ENCODE measurements at places on chromosomes 5 and 9. TPM values are rescaled to one million over a fixed set of nuclear protein-coding genes. Genes with fewer than 3 reads are reported as not detected.
A peak's percentile ranks its signal among the peaks of the same experiment; 100 is the strongest.

GRCh38 chr5:64513492-64513891, 7.7 kb downstream of the RGS7BP start:
- no peak for DNase-seq

GRCh38 chr9:92151691-92152393, 36.6 kb upstream of the SPTLC1 start:
- no peak for DNase-seq

DNA sequence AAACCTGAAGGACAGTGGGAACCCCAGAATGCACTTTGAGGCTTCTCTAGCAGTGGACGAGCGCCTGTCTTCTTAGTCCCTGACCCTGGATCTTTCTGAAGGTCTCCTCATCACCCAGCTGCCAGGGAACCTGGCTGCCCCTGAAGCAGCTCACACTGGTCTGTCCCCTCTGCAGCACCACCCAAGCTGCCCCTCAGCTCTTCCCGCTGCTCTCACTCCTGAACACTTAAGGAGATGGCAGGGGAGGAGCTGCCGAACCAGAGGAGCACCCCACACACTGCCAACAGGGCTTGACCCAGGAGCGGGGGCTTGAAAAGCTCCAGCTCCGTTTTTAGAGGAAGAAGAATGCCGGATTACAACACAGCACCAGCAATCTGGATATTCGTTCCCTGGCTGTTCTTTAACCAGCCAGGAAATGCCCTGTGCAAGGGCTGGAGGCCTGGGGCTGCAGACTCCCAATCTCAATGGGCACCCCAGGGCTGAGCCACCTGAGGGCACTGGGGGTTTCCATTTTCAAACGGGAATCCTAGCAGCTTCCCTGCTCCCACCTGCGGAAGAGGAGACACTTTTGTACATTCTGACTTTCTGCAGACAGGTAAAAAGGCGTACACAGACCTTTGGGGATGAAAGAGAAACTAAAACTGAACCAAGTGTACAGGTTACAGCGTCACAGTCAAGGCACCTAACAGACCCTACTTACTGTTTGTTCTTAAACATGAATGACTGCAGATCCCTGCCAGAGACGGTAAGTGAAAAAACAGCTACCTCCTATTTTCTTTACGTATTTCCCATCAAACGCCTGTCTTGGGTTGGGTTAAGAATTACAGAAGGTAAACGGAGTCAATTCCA, 36.3 kb downstream of the GOLM1 start:
- DNase-seq: no peak

GRCh38 chr5:150301901-150302300, 804 bp downstream of the ARSI start:
- no peak for DNase-seq

DNA sequence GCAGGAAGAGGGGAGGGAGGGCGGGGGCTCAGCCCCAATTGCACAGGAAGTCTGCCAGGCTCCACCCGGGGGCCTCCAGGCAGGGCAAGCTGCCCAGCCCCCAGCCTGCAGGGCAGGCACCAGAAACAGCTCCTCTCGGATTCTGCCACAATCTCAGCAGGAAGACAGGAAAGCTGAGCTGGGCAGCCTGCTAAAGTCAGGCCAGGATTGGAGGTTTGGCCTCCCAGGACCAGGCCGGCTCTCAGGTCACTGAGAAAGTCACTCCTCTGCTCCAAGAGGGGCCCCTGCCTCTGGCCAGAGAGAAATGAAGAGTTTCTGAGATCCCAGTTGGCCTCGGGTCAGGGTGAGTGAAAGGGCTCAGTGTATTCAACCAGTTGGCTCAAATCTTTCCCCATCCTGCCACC, 54.6 kb upstream of the STXBP1 start:
- DNase-seq: peak; percentile 52

GRCh38 chr5:886716-887325, 5.8 kb downstream of the BRD9 start:
- DNase-seq: no peak

DNA sequence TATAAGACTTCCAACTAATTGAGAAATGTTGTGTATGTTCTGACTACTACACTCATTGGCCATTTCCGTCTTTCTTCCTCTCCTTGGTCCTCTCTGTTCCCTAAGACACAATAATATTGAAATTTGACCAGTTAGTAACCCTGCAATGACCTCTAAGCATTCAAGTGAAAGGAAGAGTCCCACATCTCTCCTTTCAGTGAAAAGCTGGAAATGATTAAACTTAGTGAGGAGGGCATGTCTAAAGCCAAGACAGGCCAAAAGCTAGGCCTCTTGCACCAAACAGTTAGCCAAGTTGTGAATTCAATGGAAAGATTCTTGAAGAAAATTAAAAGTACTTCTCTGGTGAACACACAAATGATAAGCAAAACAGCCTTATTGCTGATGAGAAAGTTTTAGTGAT, 122.5 kb downstream of the PRR16 start:
- DNase-seq: no peak

DNA sequence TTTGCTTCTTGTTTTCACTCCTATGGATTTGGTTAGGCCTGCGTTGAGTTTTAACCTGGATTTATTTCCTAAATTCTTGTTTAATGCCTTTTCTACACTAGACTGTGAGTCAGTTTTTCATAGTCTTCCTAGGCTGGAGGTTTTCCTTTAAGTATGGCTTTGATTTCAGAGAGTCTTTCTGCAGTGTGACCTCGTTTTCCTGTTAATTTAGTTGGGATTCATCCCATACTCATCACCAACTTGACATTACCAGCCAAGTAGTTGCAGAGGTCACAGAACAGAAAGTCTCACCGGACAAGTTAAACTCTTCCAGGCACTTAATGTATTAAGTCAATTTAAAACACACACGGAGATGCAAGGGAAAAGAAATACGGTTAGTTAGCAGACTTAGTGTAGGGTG, 29.7 kb upstream of the AUH start:
- no peak for DNase-seq

TAS2R1 gene
- total RNA-seq: not detected

CTNND2 gene
- 39.4 TPM for total RNA-seq

RAB14 gene
- total RNA-seq: 59.7 TPM

DNA sequence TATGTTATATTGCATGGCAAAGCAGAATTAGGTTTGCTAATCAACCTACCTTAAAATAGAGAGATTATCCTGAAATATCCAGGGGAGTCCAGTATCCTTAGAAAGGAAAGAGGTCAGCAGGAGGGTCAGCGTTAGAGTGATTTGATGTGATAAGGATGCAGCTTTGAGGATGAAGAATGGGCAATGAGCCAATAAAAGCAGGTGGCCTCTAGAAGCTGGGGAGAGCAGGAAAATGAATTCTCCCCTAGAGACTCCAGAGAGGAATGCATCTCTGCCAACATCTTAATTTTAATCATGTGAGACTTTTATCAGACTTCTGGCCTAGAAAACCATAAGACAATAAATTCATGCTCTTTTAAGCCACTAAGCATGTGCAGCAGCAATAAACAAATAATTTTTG, 65.7 kb upstream of the SYK start:
- DNase-seq: no peak

DNA sequence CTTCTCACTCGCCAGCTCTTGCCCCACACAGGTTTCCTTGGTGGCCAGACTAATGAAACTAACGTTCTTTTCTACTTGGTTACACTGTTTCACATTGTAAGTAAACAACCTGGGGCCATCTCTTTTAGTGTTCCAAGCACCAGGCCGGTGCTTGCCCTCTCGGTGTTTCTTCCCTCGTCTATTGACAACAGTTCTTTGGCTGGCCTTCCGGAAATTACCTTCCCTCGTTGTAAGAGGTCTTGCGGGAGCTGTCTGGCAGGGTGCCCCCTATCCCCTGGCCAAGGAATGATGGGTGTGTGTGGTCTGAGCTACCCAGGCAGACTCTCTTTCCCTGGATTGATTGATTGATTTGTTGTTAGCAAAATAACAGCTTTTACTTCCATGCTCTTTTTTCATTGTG, 918 bp upstream of the MYMK start:
- no peak for DNase-seq

DNA sequence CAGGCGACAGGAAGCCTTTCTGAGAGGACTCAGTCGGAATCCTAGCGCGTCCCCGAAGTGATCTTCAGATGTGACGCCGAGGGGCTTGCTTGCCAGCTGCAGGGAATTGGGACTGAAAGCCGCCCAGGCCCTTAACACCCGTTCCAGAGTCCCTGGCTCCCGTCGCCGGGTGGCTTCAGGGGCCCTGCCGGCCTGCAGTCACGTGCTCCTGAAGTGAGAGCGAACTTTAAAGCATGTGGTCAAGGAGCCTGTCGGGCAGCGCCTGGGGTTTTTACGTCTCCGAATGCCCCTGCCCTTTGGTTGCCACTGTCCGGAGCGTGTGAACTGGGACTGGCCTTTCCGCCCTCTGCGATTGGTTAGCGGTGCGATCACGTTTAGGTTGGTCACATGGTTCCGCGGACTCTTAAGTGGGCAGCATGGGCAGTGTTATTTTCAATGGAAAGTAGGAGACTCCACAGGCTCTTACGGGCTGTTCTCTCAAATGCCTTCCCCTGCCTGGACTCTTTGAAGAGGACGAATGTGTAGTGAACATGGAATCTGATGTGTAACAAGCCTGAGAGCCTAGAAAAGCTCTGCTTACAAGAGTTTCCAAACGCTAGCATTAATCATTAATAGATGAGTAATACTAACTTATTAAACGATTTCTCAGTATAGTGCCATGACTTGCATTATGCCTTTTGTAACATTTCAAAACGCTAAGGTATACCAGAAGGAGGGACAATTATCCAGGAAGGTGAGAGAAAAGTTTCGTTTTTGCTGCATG, 1.9 kb downstream of the VLDLR start:
- peak; percentile 51 for DNase-seq

DNA sequence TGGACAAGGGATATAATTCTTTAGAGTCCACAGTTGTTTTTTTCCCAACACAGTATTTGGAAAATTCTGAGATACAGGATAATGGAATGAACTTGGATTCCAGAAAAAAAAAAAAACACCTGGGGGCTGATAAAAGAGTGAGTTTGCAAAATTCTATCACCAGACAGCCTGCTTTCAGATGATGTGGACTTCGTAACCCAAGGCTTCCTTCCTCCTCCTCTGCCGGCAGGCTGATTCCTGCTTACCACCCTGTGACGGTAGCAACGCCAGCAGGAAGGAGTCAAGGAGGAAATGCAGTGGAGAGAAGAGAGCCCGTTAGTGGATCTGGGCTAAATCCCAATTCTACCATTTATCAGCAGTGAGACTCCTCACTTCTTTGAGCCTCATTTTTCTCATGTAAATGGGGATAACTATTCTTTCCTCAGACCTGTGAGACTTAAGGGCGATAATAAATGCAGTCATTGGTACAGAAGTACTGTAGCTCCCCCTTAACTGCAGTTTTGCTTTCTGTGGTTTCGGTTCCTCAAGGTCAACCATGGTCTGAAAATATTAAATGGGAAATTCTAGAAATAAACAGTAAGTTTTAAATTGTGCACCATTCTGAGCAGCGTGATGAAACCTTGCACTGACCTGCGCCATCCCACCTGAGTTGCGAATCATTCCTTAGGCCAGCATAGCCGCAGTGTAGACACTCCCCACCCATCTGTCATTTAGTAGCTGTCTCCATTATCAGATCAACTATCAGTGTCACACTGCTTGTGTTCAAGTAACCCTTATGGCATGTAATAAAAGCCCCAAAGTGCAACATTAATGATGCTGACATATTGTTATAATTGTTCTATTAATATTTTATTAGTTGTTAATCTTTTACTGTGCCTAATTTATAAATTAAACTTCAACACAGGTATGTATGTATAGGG, 71.4 kb downstream of the DCP2 start:
- DNase-seq: no peak

DNA sequence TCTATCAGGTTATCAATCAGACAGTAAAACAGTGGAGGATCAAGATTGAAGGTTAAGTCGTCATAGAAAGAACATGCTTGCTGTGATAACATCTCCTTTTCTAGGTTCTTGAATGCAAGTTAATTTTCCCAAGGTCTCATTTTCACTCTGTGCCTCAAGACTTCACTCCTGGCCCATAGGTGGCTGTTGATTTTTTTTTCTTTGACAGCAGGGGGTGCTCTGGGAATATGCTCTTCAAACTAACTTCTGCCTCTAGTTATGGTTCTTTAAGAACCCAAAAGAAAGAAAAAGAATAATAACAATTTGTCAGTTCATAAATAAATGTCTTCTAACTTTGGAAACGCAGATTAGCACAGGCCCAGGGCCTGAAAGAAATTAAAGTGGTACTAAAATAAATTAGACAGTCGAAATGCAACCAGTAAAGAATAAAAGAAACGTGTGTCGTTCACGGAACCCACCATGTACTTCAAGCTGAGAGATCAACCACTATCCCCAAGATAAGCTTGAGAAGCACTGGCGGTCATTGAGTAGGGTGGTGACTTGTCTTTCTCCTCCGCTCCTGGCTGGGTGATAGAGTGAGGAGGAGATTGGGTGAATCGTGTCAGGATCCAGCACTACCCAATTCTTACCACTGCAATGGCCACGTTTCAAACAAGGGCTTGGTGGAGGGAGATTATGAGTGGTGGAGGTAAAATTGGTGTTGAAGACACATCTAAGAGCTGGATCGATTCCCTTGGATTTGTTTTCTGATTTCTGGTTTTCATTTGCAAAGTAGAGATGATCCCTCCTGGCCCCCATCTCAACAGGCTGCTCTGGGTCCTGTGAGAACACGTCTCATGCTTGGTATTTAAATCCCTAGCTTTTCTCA, 93.4 kb upstream of the IRX4 start:
- no peak for DNase-seq

STING1 gene
- total RNA-seq: 0.23 TPM

GRCh38 chr5:124527220-124527991, 219.0 kb downstream of the ZNF608 start:
- no peak for DNase-seq

DNA sequence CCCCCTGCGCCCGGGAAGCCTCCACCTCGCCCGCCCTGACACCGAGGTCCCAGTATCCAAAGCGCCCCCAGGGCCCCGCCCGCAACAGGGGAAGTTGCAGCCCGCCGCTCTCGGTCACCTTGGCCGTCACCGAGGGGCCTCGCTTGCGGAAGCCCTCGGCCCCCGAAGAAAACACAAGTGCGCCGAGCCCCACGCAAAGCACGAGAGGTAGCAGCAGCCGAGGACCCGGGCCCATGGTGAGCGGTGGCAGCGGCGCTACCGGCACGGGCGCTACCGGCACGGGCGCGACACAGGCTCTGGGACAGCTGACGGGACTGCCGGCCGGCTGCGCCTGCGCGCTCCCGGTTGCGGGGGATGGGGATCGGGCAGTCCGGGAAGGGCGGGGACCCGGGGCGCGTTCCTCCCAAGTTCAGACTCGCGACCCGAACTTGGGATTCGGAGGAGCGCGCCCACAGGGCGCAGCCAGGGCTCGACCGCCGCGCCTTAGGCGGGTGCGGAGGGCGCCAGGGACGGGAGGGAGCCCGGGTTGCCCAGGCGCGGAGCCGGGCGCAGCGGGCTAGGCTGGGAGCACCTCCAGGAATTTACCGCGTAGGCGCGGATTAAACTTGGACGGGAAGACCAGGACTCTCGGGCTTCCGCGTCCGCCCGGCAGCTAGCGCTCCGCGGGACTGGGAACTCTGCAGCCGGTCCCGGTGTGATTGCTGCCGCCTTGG, at the start of gene PPIC:
Gene PPIC (minus strand): TSS at position 335 of the 713 bp plus-strand sequence. CDS start 100 bp downstream, at position 235.
- DNase-seq: peak; percentile 63

RNF14 gene
- 36.9 TPM for total RNA-seq

GRCh38 chr9:15576350-15577050, 23.7 kb downstream of the CCDC171 start:
- no peak for DNase-seq

- no peak for DNase-seq
Measured at GRCh38 chr5:142152384-142152732, 43.8 kb downstream of the NDFIP1 start.

- DNase-seq: no peak
Measured at GRCh38 chr9:131233995-131234394, 42.3 kb downstream of the FAM78A start.

Data from neural crest cell (in vitro differentiated cells).